ENCODE measurements at places on chromosomes 2 and 18. TPM values are rescaled to one million over a fixed set of nuclear protein-coding genes. Genes with fewer than 3 reads are reported as not detected.

- no peak for DNase-seq
These were observed 523.9 kb downstream of the TNS1 start for GRCh38 chr2:217478831-217479455.

- no peak for DNase-seq
These were observed 219.7 kb upstream of the STK17B start for GRCh38 chr2:196391149-196391479.

GRCh38 chr2:128799284-128799552 lies 480.6 kb upstream of the HS6ST1 start:
- no peak for DNase-seq

DNA sequence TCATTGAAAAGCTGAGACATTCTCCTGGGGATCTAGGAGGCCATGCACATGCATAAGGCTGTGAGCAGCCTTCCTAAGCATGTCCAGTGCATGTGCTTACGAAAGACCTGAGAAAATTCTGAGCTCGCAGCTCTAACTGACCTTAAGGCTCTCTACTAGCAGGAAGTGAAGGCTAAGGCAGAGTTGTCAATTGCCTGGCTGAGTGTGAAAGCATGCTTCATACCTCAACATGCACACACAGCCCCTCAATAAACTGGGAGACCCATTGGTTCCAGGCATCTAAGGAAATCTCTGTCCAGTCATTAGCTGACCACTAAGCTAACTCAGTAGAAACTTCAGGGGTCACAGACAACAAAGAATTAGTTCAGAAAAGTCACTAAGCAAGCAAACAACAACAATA lies 42.0 kb downstream of the ALPK2 start:
- DNase-seq = no peak

GRCh38 chr18:57220480-57220879 lies 73.6 kb downstream of the BOD1L2 start:
- no peak for DNase-seq

- no peak for DNase-seq
These were observed 284.6 kb downstream of the MYT1L start for GRCh38 chr2:2046497-2046896.

DNA sequence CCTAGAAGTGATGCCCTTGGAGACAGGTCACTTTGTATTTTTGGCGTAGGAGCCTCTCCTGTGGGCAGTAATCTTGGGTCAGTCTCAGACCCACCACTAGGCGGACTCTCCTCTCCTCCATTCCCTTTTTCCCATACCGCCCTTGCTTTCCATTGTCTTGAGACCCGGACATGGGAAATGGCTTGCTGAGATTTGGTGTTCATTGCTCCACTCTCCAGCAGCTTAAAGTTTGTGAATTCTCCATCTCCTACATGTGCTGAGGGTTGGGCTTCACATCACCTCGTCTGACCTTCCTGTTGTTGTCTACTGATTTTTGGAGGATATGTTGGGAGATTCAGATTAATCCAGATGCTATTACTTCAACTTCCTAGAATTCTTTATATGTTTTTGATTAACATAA lies 159.2 kb upstream of the RAB12 start:
- peak; percentile 47 for DNase-seq

DNA sequence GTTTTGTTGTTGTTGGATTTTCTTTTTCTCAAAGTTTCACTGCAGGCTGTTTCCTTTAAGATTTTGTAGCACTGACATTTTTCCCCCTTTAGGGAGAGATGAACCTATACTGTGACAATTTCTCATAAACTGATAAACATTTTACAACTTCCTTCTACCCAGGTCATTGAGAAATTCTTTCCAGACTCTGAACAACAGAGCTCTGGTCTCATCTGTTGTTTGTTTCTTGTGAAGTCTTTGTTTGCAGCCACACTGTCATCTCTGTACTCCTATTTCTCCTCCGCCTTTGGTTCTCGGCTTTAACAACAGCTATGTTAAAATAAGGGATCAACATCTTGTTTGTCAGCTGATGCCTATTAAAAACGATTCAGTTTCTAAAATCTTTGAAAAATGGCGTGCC lies 167.6 kb downstream of the VWC2L start:
- no peak for DNase-seq

- DNase-seq = no peak
These were observed 166.6 kb downstream of the GREB1L start for GRCh38 chr18:21408681-21409080.

DNA sequence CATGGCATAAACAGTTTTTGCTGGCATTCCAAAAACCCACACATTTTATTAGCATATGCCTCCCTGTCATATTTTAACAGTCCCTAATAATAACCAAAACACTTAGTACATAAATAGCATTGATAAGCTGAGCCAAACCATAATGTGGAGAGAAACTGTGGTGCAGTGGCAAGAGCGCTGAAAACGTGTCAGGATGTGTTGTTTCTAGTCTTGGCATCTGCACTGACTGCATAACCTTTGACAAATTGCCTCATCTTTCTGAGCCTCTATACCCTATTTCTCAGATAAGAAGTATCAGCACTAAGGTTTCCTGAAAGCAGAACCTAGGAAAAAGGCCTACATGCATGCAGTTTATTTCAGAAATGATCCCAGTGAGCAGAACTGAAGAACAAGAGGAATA lies 41.4 kb downstream of the RAD51AP2 start:
- DNase-seq = peak; percentile 13

GRCh38 chr2:197208024-197208423 lies 102.6 kb downstream of the ANKRD44 start:
- no peak for DNase-seq

The EMX1 gene
- not detected for total RNA-seq

The MYO5B gene
- 26.7 TPM for total RNA-seq

The TRIM43 gene
- total RNA-seq = not detected

The RAB6C gene
- total RNA-seq = not detected

The GALNT1 gene
- 83.2 TPM for total RNA-seq

The ADAM23 gene
- not detected for total RNA-seq
